ENCODE measurements at places on chromosomes 13 and 19.

DNA sequence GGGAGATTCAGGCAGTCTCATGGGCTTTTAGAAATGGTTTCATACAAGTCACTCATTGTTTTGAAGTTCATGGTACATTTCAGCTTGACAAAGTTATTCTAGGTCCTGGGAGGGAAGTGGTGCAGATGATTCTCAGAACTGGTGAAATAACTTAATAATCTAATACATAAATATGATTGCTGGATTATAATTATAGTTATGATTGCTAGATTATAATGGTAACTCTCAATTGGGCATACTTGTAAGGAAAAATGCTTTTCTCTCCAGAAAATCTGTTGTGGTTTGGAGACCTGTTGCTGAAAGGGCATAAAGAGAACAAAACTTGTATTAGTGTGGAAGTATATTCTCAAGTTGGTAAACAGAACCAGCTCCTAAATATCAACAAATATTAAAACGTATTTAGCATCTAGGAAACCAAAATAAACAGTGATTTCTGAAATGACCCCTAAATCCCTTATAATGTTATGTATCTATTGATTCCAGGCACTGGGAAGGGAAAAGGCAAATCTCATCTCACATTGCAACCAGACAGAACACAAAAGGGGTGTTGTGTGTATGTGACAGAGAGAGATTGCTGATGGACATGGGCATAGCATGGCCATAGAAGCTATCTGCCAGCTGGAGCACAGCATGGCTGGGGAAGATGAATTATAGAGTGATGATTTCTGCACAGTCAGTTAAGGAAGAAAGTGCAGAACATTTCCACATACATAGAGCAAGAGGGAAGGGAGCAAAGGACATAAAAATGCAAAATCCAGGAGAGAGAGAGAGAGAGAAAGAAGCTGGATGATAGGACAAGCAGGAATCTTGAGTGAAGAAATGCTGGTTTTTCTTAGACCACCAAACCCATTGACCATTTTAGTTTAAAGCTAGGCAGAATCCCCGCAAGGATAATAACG, 87.1 kb upstream of the FRY start:
- DNase-seq, result no peak

DNA sequence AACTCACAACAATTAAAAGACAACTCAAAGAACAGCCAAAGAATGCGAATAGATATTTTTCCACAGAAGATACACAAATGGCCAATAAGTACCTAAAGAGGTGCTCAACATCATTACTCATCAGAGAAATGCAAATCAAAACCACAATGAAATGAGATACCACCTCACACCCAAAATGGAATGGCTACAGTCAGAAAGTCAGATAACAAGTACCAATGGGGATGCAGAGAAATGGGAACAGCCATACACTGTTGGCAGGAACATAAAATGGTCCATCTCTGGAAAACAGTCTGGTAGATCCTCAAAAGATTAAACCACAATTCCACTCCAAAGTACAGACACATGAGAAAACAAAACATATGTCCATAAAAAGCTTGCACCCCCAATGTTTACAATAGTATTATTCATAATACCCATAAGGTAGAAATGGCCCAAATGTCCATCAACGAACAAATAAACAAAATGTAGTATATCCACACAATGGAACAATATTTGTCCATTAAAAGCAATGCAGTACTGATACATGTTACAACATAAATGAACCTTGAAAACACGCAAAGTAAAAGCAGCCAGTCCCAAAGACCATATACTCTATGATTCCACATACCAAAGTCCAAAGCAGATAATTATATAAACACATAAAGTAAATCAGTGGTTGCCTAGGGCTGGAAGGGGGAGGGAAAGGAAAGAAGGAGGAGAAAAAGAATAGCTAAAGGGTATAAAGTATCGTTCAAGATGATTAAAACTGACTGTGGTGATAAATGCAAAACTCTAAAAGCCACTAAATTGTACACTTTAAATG, 19.6 kb downstream of the USP12 start:
- no peak for DNase-seq

DNA sequence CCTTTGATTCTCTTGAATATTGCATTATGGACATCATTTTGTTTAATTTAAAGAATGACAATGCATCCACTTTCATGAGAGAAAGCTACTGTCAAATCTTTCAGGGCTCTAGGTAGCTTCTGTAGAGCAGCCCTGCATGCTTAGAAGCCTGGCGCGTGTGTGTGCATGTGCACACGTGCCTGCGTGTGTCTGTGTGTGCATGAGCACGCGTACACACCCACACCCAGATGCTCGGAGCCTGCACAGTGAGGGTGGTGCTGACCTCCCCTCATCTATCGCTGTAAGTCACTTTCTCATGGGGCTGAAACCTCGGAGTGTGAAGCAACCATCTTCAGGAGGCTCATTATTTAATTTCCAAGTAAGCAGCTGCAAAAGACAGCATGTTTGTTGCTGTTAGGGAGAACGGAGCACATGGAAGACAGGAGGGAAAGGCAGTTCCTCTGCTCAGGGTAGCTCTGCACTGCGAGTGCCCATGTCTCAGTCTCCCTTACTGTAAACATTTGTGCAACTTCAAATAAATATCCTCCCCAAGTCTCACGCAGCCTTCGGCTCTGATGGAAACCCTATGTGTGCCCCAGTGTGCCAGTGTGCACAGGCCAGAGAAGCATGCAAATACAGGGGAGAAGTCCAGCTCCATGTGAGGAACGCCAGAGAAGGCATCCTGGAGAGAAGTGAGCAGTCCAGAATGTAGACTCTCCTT, 22.8 kb downstream of the TSHZ3 start:
- no peak for DNase-seq

DNA sequence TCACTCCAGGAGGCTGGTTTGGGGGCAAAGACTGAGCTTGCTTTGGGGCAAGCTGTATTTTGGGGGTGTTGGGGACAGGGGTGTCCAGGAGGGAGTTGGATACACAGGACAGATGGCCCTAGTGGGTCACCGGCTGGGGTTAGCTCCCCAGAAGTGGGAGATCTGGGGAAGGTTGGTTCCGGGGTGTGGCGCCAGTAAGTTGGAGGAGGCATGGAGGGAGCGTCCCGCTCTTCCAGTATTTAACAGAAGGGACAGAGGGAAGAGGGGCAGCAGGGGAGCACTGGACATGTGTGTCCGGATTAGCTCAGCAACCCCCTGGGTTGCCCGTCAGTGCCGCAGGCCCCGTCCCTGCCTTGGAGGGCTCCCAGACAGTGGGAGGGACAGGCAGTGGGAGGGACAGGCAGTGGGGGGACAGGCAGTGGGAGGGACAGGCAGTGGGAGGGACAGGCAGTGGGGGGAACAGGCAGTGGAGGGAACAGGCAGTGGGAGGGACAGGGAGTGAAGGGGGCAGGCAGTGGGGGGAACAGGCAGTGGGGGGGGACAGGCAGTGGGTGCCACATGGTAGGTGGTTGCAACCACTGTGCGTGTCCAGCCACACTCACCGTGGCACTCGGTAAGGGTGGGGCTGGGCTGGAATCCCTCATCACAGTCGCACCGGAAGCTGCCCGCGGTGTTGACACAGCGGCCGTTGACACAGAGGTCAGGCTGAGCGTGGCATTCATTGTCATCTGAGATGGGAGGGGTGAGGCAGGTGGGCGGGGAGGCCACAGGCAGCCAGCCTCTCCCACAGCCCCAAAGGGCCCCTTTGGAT, 33.2 kb downstream of the CCL25 start:
- no peak for DNase-seq

DNA sequence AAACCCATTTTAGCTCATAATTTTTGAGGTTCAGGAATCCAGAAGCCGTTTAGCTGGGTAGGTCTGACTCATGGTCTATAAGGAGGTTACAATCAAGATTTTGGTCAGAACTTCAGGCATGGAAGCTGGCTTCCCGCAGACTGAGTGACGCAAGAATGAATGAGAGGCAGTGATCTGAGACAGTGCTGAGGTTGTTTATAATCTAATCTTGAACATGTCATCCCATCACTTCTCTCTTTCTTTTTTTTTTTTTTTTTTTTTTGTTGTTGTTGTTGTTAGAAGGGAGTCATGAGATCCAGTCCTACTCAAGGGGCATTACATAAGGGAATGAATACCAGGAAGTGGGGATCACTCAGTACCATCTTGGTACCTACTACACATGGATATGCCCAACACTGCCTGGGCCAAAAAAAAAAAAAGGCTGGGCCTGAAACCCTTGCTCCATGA, 217.4 kb downstream of the DLEU7 start:
- DNase-seq, result no peak

- DNase-seq, result no peak
These were observed 1.8 kb downstream of the PCDH17 start for GRCh38 chr13:57633141-57633949.

DNA sequence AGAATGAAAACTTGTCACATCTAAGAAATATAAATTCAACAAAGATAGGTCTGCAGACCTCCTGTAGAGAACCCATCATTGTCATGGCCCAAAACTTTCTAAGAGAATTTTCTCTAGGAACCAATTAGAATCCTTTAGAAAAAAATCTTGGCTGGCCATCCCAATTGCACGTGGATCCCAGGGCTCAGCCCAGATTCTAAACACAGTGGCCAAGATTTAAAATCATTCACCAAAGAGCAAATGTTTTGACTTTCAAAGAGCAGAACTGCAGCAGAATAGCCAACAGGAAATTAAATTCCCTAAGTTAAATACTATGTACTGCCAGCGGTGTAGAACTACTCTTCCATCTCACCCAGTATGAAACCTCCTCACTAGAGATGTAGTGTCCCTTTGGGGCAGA, 21.3 kb downstream of the IPO5 start:
- no peak for DNase-seq

DNA sequence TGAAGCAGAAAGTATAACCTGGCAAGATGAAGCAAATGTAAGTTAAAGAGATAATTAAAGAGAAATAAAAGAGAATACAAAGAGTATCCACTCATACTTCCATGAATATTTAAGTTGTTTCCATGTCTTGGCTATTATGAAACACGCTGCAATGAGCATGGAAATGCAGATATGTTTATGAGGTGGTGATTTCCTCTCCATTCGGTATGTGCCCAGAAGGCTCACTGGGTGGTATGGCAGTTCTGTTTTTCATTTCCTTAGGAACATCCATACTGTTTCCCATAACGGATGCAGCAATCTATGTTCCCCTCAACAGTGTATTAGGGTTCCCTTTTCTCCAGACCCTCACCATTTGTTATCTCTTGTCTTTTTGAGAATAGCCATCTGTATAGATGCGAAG, 272.6 kb upstream of the SOX21 start:
- DNase-seq, result no peak

DNA sequence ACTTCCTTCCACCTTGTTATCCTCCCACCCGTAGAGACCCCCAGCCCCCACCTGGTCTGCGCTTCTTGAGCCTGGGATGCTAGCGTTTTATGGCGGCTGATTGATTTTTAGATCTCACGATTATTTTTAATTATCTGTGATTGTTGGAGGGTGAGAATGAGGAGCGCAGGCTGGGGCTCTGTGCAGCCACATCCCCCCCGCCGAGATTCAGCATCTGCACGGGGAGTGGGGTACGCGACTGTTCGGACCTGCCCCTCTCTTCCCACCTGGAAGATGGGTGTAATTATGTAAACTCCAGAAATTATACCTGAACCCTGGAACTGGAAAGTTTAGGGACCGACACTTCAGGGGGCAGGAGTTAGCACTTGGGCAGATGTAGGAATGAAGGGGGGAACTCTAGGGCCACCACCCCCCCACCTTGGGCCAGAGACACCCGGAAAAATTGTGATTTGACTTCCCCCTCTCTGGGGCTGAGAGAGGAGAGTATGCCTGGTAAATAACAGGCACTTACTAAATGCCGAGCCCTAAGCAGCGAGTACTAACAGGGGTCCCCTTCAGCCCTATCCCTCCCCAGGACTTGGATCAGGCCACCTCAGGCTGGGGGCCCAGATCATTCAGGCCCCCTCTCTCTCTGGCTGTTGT, 1.8 kb upstream of the ONECUT3 start:
- DNase-seq, result no peak

DNA sequence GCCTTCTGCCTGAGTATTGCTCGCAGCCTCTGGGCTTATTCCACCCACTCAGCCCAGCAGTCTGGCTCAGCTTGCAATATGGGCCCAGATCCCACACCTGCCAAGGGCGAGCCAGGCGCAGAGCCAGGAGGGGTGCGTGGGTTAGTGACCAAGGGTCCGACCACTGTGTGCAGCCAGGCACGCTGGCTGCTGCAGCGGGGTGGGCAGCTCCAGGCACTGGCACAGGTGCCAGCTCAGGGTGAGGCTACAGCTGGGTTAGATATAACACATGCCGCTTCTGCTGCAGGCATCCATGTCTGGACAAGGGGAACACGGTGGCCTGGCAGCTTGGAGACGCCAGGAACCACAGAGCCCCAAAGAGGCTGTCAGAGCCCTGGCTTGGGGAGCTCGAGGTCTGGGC, 12.6 kb upstream of the URAD start:
- no peak for DNase-seq

DNA sequence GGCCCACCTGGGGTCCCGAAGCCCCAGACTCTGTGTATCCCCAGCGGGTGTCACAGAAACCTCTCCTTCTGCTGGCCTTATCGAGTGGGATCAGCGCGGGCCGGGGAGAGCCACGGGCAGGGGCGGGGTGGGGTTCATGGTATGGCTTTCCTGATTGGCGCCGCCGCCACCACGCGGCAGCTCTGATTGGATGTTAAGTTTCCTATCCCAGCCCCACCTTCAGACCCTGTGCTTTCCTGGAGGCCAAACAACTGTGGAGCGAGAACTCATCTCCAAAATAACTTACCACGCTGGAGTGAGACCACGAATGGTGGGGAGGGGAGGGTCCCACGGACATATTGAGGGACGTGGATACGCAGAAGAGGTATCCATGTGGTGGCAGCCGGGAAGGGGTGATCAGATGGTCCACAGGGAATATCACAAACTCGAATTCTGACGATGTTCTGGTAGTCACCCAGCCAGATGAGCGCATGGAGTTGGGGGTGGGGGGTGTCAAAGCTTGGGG, 1.0 kb upstream of the ICAM5 start:
- DNase-seq, result peak; percentile 82

DNA sequence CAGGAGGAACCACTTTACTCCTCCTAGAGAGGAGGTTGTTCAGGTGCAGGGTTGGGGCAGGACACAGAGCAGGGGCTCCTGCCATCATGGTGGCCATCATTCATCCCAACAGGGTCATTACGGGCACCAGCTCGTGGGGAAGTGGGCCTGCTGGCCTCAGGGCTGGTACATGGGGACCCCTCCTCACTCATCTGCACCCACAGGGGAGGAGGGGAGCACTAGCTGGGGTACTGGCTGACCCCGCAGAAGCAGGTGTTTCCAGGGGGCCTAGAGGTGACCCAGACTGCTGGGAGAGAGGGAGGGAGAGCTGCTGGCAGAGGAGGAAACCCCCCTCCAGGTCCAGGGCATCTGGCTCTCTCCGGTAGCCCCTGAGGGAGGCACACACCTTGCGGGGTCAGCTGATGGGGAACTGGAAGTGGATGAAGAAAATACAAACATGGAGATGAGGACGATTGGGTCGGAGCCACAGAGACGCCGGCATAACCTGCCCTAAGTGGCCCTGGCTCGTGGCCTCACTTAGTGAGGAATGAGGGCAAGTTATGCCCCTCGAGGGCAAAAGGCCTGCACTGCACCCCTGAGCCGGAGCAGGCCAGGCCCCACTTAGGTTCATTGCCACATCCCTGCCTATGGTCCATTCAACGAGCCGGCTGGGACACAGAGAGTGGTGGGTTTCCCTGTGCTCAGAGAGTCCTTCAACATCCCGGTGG, 76.2 kb downstream of the SOX1 start:
- no peak for DNase-seq
